ENCODE measurements at places on chromosomes 3 and 15. TPM values are rescaled to one million over a fixed set of nuclear protein-coding genes. Genes with fewer than 3 reads are reported as not detected.
A peak's percentile ranks its signal among the peaks of the same experiment; 100 is the strongest.

Gene KBTBD13
- not detected for total RNA-seq

Gene GPR87
- total RNA-seq: not detected

Gene HESX1
- 0.96 TPM for total RNA-seq

- H3K27me3 ChIP-seq: peaks cover 7% of the 10 kb centered on the region
- H3K36me3 ChIP-seq: no peaks in the 10 kb centered on the region
- DNase-seq: no peak
- H3K27ac ChIP-seq: no peak overlapping the region
- no peaks in the 10 kb centered on the region for H3K4me1 ChIP-seq
These were observed 21.6 kb downstream of the RPL22L1 start for GRCh38 chr3:170848292-170848917.

DNA sequence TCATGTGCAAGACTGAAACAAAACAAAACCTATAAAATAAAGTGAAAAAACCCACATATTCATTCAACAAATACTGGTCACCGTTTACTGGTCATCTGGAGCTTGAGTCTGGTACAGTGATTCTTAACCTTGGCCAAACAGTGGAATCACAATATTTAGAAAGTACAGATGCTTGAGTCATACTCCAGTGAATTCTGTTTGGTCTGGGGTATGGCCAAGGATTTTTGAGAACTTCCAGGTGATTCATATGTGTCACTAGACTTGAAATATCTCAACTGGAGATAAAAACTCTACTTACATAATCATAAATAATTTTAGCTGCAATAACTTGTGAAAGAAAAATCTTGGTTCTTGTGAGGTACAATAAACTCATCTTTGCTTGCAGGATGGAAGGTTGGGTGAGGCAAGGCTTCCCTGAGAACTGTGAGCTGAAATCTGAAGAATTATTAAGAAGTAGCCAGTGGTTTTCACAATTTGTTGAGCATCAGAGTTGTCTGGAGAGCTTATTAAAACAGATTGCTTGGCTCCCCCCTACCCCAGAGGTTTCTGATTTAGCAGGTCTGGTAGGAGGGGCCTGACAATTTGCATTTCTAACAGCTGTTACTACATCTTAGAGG lies 9.6 kb downstream of the NEK11 start:
- no peaks in the 10 kb centered on the region for H3K4me1 ChIP-seq
- no peak overlapping the region for H3K27ac ChIP-seq
- H3K4me3 ChIP-seq: no peak overlapping the region
- no peaks in the 10 kb centered on the region for H3K27me3 ChIP-seq

DNA sequence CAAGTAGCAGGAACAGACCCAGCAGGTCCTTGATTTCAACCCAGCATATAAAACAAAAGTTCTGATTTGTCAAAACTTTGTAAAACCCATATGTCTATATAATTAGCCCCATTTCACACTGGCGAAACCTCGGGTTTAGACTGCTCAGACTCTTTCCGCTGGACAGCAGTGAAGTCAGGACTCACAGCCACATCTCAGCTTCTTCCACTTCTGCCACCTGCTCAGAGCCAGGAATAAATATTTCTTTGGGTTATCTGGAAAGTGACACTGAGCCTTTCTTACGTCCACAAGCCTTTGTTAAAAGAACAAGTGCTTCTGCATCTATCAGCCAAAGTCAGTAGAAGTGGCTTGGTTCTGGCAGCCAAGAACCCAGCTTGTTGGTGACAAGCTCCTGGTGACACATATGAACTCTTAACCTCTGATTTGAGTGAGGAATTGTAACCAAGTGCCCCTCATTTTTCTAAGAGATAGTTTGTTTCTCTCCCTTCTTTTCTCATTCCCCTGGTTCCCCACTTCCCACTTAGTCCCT lies 118.1 kb upstream of the CHD2 start:
- H3K27ac ChIP-seq: peak overlapping the region; percentile 52
- no peaks in the 10 kb centered on the region for H3K27me3 ChIP-seq
- DNase-seq: no peak

DNA sequence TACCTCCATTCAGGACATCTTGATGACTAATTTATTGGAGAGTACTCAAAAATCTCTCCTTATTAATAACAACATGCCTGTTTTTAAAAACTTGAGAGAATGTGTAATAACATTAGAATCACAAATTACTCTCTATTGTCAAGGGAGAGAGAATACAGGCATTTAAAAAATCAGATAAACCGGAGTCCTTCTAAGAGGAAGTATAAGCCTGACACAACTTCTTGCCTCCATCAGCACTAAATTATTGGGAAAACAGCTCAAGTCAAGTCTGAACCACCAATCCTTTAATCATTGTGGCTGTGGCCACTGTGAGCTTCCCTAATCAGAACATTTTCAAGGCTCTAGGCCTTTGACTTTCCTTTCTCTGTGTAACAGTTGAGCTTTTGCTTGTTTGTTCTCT lies 38.0 kb downstream of the SSR3 start:
- no peaks in the 10 kb centered on the region for H3K36me3 ChIP-seq
- H3K4me3 ChIP-seq: no peak overlapping the region
- peaks cover under 1% of the 10 kb centered on the region for H3K27me3 ChIP-seq
- peaks cover 4% of the 10 kb centered on the region for H3K4me1 ChIP-seq
